ENCODE measurements at places on chromosomes 3 and 15.

DNA sequence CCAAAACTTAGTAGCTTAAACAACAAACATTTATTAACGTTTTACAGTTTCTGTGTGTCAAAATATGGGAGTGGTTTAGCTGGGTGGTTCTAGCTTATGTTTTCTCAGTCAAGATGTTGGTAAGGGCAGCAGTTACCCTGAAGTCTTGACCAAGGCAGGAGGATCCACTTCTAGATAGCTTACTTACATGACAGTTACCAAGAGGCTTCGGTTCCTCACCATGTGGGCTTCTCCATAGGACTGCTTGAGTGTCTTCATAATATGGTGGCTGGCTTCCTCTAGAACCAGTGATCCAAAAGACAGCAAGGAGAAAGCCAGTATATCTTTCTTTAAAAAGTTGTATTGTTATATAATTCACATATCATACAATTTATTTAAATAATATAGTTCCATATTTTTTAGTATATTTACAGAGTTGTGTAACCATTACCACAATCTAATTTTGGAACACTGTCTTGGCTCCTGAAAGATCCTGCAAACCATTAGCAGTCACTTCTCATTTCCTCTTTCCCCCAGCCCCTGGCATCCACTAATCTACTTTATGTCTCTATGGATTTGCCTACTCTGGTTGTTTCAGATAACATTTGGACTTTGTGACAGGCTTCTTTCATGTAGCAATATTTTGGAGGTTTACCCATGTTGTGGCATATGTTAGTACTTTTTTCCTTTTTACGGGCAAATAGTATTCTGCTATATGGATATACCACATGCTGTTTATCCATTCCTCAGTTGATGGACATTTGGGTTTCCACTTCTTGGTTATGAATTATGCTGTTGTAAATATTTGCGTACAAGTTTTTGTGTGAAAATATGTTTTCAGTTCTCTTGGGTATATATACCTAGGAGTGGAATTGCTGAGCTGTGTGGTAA lies 33.3 kb downstream of the MAPK6 start:
- DNase-seq, result no peak

- DNase-seq, result no peak
Observed at GRCh38 chr15:31197497-31198414, 96.2 kb upstream of the TRPM1 start.

GRCh38 chr3:40677749-40678148 lies 153.0 kb downstream of the ZNF621 start:
- DNase-seq, result no peak

DNA sequence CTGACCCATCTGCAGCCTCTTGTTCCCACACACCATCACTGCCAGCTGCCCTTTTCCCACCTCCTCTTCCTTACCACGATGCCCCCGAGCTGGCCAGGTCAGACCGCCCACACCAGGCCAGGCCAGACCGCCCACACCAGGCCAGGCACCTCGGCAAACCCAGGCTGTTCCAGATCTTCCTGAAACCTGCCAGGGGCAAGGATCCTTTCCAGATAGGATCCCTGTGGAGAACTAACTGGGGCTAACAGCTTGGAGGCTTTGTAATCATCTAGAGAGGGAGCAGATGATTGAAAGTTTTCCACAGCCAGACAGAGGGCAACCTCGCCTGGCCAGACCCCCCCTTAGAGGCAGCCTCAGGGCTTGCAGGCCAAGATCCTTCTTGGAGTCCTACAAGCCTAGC lies 287.3 kb upstream of the TLE3 start:
- DNase-seq, result no peak

- DNase-seq, result no peak
Observed at GRCh38 chr3:126968391-126969390, 14.2 kb upstream of the PLXNA1 start.

DNA sequence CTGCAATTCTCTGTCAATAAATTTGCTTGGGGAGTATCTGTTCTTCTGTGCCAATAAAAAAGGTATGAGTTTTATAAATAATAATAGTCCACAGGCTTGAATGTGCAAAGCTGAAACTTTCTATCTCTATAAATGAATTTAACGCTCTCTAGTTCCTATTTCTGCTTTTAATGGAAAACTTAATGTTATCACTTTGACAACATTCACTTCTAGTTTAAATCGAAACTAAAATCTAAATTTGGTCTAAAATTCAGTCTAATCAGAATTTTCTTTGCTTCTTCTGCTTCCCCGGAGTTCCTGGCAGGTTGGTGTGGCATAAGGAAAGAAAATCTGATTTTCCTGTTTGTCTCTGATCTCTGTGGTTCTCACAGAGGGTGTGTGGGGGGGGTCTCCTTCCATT lies 450.1 kb upstream of the TBL1XR1 start:
- DNase-seq, result no peak

GRCh38 chr3:58683001-58683458 lies 16.5 kb upstream of the FAM3D start:
- DNase-seq, result no peak

- no peak for DNase-seq
Observed at GRCh38 chr15:49370782-49371181, 52.3 kb upstream of the FGF7 start.

GRCh38 chr15:69679623-69680228 lies 227.1 kb downstream of the RPLP1 start:
- DNase-seq, result no peak
